Stimulated activated CD4-positive, alpha-beta T cell treated with anti-CD3 and anti-CD28 coated beads, TNF-alpha, amount 100 ng/mL, for 1 hour (primary cell): ENCODE measurements at places on chromosomes 2 and 18.

- no peak for DNase-seq
These were observed 4.5 kb upstream of the SFTPB start for GRCh38 chr2:85672456-85672855.

DNA sequence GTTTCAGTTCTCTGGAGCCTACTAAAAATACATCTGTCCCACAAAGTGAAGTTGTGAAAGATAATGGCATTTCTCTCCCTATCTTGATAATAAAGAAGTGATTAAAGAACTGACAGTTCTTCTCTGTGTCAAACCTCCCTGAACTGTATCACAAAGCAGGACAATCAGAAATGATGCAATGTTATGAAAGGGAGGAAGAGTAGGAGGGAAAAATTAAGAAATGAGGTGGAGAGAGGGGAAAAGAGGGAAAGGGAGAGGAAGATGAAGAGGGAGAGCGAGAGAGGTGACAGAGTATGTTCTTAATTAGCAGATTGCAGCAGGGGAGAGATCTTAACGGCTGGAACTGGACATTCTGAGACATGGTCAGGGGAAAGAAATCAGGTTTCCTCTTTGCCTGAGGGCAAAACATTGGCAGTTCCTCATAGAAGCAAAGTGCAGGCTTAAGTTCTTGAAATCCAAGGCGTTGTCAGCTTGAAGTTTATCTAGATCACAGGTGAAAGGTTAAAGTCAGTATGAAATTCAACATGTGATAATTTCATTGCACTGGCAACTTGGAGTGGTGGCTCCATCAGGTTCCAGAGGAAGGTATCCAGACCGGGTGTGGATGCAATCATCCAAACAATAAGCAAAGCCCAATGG, 54.6 kb downstream of the RDH14 start:
- no peak for DNase-seq

GRCh38 chr18:40874233-40874632, 1080.8 kb upstream of the PIK3C3 start:
- no peak for DNase-seq

- no peak for DNase-seq
These were observed 31.2 kb downstream of the FTCDNL1 start for GRCh38 chr2:199819746-199820145.

DNA sequence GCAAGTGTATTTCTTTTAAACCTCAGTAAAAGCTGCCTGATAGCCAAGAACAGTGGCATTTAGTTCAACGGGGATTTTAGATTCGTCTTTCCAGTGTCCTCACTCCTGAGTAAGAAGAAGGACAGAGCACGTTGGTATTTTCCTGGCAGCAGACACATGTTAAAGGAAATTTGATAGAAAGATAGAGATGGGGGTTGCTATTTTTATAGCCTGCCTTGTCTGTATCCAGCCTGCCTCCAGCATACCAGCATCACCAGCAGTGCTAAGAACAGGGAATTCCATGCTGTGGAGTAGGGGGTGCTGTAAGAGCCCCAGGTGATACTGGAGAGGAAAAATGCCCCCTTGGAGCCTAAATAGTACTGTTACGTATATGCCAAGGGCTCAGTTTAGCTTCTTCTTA, 1.1 kb upstream of the SMYD1 start:
- DNase-seq: no peak

- no peak for DNase-seq
These were observed 336.5 kb downstream of the KCNS3 start for GRCh38 chr2:18214936-18215335.

DNA sequence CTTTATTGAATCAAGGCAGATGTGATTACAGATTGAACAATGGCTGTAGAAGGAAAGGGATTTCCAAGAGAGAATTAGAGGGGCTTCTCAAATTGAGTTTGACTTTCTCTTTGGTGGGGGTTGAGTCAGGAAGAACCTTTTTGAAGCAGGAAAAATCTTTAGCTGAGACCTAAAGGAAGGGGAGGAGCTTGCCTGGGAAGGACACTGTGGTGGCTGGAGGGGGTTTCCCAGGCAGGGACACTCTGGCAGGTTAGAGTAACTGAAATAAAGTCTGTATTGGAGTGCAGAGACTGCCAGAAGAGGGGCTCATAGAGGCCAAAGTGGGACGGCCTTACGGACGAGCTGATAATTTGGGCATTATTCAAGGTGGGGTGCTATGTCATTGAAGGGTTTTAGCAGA, 69.3 kb downstream of the NEDD4L start:
- DNase-seq: no peak

DNA sequence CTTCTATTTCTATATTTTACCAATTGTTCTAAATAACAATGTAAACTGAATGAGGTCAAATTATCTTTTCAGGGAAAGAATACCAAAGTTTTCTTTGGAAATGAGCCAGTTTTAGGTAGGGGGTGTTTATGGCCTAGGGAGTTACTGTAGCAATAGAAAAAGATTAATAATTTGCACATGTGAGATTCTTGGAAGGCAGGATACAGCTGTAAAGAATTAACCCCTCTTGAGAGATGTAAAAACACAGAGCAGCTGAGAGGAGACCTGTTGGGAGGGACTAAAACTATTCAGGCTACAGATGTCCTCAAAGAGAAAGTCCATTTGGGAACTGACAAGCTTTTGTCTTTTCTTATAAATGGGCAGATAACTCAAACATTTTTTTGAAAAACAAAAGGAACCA, 182.2 kb downstream of the FIGN start:
- DNase-seq: no peak

GRCh38 chr18:47750889-47751423, 179.5 kb downstream of the SMAD2 start:
- no peak for DNase-seq

DNA sequence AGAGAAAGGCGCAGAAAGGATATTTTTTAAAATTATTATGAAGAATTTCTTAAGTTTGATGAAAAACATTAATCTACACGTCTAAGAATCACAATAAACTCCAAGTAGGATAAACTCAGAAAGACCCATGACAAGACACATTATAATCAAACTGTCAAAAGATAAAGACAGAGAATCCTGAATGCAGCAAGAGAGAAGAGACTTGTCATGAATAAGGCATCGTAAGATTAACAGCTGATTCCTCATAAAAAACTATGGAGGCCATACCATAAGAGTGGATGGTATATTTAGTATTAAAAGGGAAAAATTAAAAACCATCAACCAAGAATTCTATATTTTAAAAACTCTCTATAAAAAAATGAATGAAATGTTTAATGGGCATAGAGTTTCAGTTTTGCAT, 39.1 kb downstream of the SRBD1 start:
- DNase-seq: no peak

DNA sequence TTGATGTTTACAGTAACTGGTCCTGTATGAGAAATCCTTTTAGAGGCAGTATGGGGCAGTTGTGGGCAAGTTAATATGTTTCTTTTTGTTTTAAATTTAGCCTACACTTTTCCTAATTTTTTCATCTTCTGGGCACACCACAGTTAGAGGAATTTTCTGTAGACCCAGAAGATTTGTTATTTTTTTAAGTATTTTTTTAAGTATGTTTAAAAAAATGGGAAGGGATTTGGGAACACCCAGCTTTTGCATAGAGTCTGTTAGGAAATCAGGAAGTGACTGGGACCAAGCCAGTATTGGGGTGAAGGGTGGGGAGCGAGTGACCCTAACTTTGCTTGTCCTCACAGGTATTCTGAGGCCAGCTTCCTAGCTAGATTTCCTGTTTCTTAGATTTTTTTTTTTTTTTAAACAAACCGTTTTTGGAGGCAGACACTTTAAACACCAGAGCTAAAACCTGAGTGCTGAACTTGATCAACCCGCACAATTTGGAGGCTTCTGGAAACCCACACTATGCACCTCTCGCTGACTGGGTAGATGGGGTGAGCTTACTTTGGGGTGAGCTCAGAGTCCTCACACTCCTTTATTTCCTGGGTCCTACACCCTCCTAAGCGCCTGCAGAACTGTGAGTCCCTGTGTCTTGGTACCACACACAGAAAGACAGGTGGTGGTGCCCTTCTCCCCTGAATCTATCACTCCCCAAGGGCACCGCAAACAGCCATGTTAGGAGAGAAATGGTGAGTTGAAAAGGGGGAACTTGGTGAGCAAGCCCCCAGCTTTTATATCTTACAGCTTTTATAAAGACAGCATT, 5.2 kb downstream of the GATA6 start:
- no peak for DNase-seq

GRCh38 chr2:68789603-68790002, 55.0 kb downstream of the ARHGAP25 start:
- no peak for DNase-seq

GRCh38 chr2:197372592-197372991, 62.0 kb upstream of the ANKRD44 start:
- no peak for DNase-seq

- no peak for DNase-seq
These were observed 320.1 kb downstream of the GBX2 start for GRCh38 chr2:235848055-235848454.
